ENCODE measurements at places on chromosomes 6 and 20.

DNA sequence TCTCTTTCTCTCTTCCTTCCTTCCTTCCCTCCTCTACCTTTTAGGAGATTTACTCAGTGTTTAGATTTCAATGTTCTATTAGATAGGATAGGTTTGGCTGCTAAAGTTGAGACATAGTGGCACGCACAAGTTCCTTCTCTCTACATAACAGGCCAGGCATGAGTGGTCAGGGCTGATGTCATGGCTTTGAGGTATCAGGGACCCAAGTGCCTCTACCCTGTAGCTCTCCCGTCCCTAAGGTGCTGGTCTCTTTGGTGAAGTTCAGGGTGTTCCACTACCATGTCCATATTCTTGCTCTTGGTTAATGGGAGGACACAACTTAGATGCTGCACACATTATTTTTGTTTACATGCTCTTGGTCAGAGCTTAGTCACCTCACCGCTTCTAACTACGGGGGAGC lies 245.3 kb downstream of the QKI start:
- DNase-seq, result no peak

DNA sequence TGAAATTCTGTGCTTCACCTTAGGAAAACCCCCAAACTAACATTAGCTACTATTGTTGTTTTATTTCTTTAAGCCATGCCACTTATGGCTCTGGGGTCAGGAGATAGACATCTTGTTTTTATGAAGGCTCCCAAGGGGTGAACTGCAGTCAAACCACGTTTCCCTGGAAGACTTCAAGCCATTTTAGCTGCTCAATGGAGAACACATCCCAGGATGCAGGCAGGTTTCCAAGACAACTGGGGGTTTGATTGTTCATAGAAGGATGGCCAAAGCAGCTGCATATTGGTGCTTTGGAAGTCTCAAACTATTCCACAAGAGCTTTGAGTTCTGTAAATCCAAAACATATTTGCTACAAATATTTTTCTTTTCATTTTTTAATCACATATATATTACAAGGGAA lies 818.0 kb downstream of the MAFB start:
- DNase-seq, result no peak

DNA sequence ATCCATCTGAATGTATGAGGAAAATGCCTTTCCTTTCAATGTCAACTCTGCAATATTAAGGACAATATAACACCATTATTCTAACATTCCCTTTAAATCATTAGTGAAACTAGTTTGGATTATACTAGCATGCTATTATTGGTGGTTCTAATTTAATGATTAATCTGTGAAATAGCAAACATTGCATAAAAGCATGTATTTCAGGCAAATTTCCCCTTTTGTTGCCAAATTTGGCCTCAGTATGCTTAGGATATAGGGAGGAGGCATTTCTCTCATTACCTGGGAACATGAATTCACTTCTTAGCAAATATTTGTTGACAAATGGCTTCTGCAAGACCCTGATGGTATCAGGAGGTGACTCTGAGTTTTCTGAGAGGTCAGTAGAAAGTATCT lies 1.6 kb downstream of the TPMT start:
- DNase-seq, result no peak

- no peak for DNase-seq
These were observed 61.7 kb upstream of the CCDC167 start for GRCh38 chr6:37561361-37561760.

DNA sequence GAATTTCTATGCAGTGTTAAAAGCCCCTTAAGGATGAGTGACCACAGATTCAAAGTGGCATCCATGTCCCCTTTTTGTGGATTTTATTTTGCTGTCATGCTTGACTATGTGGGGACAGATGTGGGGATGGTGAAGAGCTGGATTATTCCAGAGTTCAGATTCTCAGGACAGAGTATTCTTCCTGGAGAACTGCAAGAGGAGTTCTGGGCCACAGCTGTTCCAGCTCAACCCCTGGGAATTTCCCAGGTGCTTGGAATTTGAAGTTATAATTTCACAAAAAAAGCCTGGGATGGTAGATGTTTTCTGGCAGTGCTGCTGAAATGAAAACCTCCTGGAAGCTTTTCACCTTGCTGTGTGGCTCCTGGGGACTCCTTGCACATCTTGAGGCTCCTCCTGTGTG lies 671.8 kb upstream of the MARCKS start:
- no peak for DNase-seq

- no peak for DNase-seq
These were observed 99.7 kb upstream of the HIVEP1 start for GRCh38 chr6:11912420-11912819.

DNA sequence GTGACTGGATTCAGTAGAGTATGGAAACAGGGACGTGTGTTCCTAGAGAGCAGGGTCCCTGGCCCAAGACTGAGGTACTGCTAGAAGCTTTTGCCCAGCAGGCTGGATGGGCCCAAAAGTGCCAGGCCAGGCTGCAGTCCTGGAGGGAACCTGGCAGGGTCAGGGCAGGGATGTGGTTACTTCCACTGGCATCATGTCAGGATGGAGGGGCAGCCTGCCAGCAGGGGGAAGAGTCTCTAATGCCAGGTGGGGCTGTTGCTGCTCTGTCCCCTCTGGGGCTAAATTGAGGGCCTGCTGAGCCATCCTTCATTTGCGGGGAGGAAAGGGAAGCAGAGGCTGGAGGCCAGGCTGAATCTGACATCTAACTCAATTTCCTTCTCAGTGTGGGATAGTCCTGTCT lies 17.2 kb downstream of the ZDHHC14 start:
- DNase-seq, result no peak

DNA sequence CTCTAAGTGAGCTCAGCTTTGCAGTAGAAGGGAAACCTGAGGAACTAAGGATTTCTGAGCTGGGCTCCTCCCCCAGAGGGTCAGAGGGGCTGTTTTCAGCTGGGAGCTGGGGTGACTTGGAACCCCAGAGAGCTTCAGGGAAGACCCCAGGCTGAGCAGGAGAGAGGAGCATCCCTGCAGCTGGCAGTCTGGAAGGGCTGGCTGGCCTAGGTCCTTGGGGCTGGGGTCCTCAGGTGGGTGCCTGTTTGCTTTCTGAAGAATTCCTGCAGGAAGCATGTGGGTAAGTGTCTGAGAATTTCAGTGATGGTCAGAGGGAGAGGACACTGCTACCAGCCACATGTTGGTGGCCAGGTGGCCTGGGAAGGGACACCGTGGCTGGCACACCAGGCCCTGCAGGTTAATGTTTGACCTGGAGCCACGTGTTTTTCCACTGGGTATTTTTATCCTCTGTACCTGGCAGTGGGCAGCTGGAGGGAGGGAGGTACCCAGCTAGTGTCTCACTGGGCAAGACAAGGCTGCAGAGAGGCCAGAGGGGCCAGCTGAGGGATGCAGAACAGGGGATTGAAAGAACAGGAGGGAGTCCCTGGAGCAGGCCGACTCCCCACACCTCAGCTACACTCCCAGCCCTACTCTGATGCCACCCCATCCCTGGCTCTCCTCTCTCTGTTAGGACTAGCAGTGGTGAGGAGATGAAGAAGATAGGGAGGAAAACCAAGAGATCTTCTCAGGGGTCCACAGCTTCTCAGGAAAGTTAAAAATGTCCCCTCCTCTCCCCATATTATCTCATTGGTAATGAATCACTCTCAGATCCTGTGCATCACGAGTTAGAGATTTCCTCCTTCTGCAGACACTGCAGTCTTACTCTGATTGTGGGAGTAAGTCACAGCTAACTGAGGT lies 143.6 kb downstream of the VEGFA start:
- DNase-seq, result no peak

- DNase-seq, result no peak
These were observed 98.4 kb upstream of the PREP start for GRCh38 chr6:105501246-105501645.

DNA sequence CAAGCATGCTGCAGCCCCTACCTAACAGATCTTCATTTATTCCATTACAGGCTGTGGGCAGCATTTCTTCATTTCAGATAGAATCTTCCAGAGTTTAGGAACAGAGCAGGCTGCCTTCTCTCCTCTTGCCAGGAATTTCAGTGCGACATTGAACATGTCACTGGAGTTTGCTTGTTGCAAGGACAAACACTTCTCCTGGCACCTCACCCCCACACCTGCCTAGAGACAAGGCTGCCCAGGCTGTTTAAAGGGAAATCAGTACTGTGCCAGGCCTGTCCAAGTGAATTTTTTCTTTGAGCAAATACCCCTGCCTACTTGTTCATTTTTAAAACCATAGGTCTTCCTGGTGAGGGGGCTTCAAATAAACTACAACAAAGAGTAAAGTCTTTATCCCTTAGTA lies 594.1 kb downstream of the PTPRT start:
- no peak for DNase-seq

DNA sequence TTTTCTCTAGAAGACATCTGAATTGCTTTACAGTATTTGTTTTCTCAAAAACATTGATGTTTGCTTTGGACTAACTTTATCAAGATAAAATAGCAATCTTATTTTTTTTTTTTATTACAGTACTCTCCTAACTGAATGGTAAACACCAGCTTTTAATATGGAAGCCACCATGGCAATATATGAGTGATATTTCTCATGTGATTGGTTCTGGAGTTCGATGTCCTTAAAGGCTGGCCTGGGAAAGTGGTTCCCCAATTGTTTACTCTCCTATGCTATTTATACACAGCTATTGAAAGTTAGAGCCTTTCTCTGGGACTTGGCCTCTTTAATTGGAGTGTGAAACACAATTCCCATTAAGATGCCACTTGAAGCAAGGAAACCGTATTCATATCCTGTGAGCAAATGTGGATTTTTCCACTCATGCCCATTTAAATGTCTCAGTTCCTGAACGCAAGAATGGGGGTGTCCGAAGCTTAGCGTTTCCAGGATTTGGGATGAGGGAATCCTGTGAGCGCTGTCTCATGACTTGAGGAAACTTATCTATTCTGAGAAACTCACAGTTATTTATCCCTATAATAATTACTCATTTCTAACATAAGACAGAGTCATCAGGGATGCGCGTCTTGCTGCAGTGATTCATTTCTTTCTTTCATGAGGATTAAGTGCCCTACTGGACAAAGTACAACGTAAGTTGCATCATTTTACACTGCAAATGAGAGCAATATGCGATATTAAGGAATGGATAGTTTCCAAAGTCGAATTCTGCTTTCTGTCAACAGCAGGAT lies 143.3 kb upstream of the PREP start:
- DNase-seq, result no peak

- DNase-seq, result no peak
These were observed 8.4 kb downstream of the ADA start for GRCh38 chr20:44643154-44643519.

DNA sequence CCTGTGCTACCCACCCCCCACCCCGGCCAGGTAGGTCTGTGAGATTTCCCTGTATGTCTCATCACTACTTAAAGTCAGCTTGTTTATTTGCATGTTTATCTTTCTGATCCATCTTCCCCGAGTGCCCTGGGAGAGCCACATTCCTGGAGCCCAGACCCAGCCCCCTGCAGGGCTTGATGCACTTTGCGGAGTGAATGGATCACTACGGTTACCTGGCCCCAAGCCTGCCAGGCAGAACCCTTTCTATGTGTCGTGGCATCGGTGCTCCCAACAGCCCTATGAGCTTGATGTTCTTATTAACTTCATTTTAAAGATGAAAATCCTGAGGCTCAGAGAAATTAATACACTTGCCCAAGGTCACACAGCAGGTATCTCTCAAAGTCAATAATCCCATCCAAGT lies 13.6 kb upstream of the SLCO4A1 start:
- DNase-seq, result no peak

All from activated CD4-positive, alpha-beta T cell treated with anti-CD3 and anti-CD28 coated beads for 48 hours (primary cell).